ENCODE measurements at places on chromosomes 11 and 22.

GRCh38 chr22:47281126-47282106 is 519.0 kb downstream of the TBC1D22A start:
- no peak for DNase-seq

DNA sequence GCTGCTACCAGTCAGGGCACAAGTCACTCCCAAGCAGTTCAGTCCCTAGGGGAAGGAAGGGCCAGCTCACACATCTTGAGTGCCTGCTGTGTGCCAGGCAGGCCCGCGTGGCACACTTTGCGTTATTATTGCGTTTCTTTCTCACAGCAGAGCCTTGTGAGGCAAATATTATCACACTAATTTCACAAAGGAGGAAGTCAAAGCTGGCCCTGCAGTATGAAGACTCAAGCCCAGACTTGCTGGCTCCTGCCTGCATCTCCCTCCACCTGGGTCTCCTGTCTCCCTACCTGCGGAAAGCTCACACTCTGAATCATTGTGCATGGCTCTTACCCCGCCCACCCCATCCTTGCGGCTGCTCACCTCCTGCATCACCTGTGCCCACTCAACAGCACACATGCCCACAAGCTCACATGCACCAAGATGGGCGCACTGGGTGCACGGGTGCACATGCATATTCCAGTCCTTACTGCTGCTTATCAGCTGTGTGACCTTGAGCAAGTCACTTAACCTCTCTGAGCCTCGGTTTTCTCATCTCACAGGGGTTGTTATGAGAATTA is 31.7 kb upstream of the P2RY2 start:
- no peak for DNase-seq

- DNase-seq: peak; percentile 80
Measured at GRCh38 chr22:19909350-19910179, 32.0 kb upstream of the COMT start.

GRCh38 chr22:46810856-46811786 is 48.7 kb downstream of the TBC1D22A start:
- no peak for DNase-seq

- no peak for DNase-seq
Measured at GRCh38 chr11:50174189-50174588, 141.5 kb downstream of the OR4C45 start.

- DNase-seq: no peak
Measured at GRCh38 chr22:39530692-39531331, 1.7 kb downstream of the RPS19BP1 start.

DNA sequence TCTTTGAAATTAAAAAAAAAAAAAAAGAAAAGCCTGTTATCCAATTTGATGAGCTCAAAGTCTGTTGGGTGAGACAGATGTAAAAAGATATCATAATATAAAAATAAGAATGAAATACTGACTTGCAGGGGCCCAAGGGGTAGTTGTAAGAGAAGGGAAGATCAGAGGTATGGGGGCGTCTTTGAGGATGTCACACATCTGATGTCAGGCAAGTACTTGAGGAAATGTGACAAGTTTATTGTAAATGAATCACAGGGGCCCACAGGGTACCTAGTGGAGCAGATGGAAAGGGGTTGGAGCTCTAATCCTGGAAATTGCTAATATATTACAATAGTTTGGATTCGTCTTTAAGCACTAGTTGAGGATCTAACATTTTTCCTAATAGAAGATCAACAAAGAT is 131.6 kb downstream of the MAML2 start:
- DNase-seq: no peak

DNA sequence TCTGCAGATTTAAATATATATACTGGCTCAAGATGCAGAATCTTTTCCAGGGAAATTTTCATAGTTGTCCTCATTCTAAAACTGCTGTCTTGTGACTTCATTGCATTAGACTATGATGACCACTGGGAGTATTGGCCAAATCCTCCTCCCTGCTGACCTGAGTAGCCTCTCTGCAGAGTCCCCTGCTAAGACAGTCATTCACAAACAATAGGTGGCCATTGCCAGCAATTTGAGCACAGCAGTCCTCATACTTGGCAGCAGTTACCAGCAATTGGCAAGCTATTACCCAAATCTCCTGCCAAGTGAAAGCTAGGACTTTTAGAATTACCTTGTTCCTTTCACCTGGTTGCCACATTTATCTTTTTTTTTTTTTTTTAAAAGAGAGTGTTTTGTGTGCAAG is 325.8 kb downstream of the FAT3 start:
- DNase-seq: no peak

- DNase-seq: no peak
Measured at GRCh38 chr11:78318321-78319114, 99.1 kb downstream of the GAB2 start.

- no peak for DNase-seq
Measured at GRCh38 chr11:111081021-111081511, 164.5 kb upstream of the POU2AF2 start.

DNA sequence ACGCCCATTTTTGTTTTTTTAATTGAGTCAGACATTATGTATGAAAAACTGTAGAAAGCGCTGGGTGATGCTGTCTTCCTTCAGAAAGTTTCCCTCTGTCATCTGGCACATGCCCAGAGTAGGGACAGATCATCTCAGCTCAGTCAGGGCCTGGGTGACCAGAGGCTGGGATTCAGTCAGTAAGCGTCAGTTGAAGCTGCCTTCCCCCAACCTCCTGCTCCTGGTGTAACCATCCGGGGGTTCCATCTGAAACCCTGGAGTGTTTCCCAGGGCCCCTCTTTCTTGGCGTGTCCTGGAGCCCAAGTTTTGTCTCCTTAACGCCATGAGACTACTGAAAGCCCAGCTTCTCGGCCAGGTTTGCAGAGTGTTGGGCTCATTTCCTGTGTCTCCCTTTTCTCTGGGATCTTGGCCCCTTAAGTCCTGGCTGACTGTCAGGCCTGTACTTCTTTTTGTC is 10.7 kb downstream of the PPFIA1 start:
- no peak for DNase-seq

DNA sequence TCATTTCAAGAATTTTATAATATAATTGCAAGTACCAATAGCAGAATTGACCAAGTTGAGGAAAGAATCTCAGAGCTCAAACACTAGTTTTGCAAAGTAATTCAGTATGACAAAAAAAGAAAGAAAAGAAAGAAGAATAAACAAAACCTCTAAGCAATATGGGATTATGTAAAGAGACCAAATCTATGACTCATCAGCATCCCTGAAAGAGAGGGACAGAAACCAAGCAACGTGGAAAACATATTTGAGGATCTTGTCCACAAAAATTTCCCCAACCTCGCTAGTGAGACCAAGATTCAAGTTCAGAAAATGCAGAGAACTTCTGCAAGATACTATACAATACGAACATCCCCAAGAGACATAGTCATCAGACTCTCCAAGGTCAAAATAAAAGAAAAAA is 203.7 kb upstream of the DDI1 start:
- no peak for DNase-seq

GRCh38 chr11:46275964-46276641 is 1.4 kb upstream of the CREB3L1 start:
- no peak for DNase-seq

DNA sequence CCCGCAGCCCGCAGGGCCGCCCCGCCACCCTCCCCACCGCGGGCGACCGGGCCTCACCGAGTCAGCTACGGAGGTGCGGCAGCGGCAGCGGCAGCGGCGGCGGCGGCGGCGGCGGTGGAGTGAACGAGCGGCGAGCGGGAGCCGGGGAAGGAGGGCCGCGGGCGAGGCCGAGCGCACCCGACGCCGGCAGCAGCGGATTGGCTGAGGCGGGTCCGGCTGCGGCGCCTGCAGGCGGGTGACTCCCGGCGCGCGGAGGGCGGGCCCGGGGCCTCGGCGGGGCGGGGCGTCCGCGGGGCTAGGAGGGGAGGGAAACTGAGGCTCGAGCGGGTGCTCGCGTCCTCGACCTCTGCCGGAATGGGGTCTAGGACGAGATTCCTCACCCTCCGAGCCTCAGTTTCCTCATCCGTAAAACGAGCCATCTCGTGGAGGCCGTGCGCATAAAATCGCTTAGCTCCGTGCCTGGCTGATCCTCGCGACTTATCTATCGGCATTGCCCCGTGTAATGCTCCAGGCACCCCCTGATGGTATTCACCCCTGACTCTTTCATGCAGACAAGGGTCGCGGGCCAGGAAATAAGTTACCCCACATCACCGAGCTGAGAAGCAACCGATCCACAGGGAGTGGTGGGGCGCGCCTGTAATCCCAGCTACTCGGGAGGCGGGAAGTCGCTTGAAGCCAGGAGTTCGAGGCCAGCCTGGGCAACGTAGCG is at the start of gene CPT1A:
Gene CPT1A (minus strand): TSS at position 199 of the 709 bp plus-strand sequence. CDS start 26,442 bp downstream, outside the sequence.
- DNase-seq: peak; percentile 73

GRCh38 chr11:14095882-14096281 is 133.4 kb downstream of the SPON1 start:
- DNase-seq: no peak

- no peak for DNase-seq
Measured at GRCh38 chr11:110207123-110207522, 89.3 kb downstream of the RDX start.

GRCh38 chr11:74729397-74729796 is 1.8 kb downstream of the CHRDL2 start:
- no peak for DNase-seq

- DNase-seq: peak; percentile 87
Measured at GRCh38 chr11:128341280-128342248, 245.8 kb downstream of the ETS1 start.

- no peak for DNase-seq
Measured at GRCh38 chr22:38802671-38803121, 8.8 kb upstream of the DNAL4 start.

DNA sequence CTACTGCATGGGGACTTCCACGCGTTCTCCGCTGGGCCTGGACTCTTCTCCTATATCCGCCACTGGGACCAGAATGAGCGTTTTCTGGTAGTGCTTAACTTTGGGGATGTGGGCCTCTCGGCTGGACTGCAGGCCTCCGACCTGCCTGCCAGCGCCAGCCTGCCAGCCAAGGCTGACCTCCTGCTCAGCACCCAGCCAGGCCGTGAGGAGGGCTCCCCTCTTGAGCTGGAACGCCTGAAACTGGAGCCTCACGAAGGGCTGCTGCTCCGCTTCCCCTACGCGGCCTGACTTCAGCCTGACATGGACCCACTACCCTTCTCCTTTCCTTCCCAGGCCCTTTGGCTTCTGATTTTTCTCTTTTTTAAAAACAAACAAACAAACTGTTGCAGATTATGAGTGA is 7.7 kb downstream of the SLC3A2 start:
- DNase-seq: no peak

DNA sequence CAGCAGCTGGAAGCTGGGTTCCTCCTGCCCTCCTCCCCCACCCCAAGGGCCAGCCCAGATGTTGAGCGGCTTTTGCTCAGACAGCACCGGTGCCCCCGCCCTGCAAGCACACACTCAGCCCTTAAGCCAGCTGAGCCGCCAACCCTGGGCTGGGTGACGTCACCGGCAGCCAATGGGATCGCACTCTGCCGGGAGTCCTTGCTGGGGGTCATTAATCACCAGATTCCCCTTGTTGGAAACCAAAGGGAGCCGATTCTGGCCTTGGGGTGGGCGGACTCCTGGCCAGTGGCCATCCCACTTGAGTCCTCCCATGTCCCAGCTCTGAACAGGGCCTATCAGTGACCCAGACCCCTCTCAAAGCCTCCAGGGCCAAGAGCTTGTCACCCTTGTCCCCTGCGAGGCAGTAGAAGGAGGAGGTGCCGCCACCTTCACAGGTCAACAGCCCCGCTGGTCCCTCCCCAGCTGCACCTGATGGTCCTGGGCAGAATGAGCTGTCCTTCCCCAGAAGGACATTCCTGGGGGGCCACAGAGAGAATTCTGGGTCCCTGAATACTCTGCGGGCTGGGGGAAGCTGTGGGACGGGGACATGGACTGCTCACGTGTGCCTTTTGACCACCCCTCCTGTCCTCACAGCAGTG is 7.4 kb downstream of the DUSP8 start:
- peak; percentile 23 for DNase-seq

GRCh38 chr11:113850188-113850587 is 25.2 kb downstream of the USP28 start:
- no peak for DNase-seq

DNA sequence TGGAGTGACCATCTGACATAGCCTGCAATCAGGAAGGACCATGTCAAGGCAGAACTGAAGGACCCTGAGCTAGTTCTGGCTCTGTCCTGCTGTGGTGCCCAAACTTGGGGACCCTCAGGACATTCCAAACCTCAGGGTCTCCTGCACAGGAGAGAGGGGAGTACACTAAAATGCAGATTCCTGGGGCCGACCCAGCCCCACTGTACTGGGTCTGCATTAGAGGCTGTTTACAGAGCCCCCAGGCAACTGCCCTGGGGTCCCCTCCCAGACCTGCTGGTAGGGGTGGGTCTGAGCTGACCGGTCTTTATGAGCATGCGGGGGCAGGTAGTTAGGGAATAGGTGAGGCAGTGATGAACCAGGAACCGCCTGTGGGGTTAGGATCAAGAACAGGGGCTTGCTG is 6.8 kb downstream of the TRPM5 start:
- no peak for DNase-seq

DNA sequence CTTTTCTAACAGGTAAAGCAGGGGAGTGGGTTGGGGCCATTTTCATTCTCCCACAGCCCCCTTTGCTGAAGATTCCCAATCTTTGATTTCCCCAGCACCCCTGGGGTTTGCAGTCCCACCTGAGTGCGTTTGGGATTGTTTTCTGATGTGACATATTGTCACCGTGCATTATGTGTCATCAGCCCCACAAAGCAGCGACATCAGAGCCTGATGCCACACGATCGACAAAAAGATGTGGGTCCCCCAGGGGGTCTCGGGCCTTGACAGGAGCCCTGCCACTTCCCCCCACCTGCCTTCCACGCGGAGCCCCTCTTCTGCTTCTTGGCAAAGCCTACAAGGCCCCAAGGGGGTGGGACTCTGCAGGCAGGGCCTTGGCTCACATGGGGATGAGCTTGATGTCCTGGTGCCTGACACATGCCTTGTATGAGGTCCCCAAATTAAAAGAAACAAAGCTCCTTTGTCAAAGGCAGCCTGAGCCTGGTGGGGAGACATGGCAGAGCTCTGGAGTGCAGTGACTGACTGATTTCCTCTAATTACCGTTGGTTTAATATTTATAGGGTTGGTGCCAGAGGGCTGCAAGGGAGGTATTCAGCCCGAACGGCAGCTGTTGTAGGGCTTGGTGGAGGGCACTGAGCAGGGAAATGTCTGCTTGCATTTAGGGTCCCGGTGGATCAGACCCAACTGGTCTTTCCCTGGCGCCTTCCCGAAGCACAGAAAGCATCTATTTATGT is 149.2 kb downstream of the MIAT start:
- no peak for DNase-seq

DNA sequence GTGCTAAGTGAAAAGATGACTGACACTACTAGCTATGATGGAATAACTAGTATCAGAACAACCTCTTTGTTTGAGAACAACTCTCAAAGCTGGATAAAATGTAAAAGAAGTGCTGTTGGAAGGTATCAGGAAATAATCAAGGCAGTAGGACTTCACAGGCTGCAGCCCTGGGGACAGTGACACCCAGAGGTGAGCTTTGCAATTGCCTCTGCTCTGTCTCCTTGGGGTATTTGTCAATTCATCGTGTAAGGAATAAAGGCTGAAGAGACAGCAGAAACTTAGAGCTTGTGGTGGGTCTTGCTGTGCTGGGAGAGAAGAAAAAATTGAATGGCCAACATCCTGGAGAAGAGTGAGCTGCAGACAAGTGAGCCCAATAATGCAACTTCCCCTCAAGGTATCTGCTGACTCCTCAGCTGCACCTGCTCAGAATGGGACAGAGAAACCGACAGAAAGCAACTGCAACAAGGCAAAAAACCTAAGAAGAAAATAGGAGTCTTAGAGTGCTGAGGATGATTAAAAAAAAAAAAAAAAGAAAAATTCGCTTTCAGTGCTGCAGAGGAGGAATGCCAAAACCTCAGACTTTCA is 141.1 kb downstream of the RCN1 start:
- DNase-seq: no peak
